ENCODE measurements at places on chromosomes 6 and 20.

DNA sequence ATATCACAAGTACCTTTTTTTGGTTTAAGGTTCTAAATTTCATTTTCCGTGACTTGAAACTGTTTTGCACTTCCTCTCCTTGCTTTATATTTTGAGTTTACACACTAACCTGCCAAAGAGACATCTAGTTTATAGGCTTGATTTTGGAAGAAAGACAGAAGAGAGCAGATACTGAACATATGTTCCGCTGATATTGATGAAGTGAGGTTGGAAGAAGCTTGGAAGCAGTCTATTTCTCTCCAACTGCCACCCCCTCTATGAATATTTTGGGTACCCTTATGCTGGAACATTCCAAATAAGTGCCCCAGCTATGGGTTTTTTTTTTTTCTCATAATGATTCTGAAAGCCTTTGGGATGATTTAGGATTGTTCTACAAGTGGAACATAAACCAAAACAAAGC is 150.6 kb downstream of the LAMA2 start:
- no peak for DNase-seq

DNA sequence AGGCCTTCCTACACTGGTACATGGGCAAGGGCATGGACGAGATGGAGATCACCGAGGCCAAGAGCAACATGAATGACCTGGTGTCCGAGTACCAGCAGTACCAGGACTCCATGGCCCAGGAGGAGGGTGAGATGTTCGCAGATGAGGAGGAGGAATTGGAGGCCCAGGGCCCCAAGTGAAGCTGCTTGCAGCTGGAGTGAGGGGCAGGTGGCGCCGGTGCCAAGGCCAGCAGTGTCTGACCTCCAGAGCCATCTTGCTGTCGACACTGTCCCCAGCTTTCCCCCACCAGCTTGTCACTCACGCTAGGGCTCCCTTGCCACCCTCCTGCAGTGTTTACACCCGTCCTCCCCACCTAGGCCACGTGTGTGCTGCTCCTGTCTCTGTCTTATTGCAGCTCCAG is 12.2 kb downstream of the GABRR2 start:
- no peak for DNase-seq

DNA sequence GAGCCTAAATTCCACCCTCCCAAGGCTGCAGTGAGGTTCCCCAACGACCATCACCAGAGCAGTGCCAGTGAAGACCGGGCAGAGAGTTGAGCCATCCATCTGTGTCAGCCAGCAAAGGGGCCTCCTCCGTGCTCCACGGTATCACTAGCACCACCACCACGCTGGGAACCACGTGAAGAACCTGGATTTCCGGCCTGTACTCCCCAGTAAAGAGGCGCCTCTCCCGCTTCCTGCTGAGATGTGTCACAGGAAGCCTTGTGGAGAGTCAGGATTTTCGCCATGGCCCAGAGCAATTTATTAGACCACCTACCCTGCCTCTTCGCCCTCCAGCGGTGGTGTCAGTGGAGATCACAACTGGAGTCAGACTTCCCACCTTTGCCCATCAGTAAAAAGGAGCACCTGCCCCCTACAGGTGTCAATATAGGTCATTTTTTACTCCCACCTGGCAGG is 28.8 kb downstream of the CPXM1 start:
- no peak for DNase-seq

- DNase-seq, result no peak
Measured at GRCh38 chr20:31587545-31588389, 17.3 kb upstream of the ID1 start.

GRCh38 chr6:135231469-135231844 is 50.3 kb downstream of the MYB start:
- DNase-seq, result no peak

- DNase-seq, result no peak
Measured at GRCh38 chr6:149915970-149916865, 6.7 kb downstream of the RAET1G start.

- no peak for DNase-seq
Measured at GRCh38 chr20:4764805-4765204, 43.1 kb downstream of the PRND start.

All from NCI-H2107 (cell line).